ENCODE measurements at places on chromosomes 1 and 21.

DNA sequence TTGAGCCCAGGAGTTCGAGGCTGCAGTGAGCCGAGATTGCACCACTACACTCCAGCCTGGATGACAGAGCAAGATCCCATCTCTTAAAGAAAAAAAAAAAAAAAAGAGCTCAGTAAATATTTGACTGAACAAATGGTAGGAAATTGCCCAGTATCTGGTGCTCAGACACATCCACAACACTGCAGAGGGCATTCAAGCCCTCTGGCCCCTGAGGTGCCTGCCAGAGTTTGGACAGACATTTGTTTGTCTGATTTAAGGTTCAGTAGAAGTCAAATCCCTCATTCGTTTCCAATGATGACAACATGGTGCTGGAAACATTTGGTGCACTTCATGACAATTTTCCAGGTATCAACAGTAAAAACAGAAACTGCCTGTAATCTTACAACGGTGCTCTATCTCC lies 86.6 kb downstream of the HLCS start:
- no peak for DNase-seq

GRCh38 chr1:207944571-207944970 lies 33.6 kb upstream of the CD34 start:
- DNase-seq: peak; percentile 50

GRCh38 chr1:94973309-94973922 lies 46.5 kb upstream of the CNN3 start:
- no peak for DNase-seq

- DNase-seq: no peak
Measured at GRCh38 chr1:15584489-15585363, at the start of gene AGMAT. AGMAT (minus strand) TSS chr1:15585051; CDS start chr1:15584967, 84 bp downstream.

DNA sequence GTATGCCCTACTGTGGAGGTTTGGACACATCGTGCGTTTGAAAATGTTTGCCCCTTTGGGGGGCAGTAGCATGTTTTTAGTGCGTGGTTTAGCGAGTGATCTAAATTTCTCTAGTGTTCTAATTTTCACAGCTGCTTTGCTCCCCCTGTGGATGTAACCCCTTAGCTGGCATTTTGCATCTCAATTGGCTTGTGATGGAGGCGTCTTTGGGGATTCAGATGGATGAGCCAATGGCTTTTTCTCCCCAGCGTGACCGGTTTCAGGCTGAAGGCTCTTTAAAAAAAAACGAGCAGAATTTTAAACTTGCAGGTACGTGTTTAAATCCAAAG lies 836 bp downstream of the CDC7 start:
- no peak for DNase-seq

DNA sequence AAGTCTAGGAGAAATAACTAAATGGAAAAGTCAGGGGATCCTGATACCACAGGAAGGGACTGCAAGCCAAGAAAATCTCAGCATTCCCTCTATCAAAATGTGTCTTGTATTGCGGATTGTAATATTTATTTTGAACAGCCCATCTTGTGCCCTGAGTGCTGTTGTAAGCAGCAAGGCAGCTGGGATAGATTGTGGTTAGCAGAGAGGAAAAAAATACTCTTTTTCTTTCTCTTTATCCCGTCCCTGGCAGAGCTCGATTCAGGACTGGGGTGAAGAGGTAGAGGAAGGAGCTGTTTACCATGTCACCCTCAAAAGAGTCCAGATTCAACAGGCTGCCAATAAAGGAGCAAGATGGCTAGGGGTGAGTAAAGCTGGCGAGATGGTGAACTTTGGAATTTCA lies 1.2 kb downstream of the RGL1 start:
- no peak for DNase-seq

DNA sequence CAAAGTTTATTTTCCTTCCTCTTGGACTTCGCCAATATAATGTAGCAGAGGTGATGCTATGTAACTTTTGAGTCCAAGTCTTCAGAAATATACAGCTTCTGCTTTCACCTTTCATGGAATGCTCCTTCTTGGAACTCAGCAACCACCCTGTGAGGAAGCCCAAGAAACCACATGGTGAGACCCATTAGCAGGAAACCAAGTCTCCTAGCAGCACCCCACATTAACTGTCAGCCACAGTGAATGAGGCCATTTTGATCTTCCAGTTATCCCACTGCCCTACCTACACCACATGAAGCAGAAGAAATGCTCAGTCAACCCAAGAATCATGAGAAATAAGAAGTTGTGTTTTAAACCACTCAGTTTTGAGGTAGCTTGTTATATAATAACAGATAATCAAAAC lies 58.2 kb downstream of the PAPPA2 start:
- no peak for DNase-seq

- DNase-seq: no peak
Measured at GRCh38 chr1:12052997-12053686, 10.0 kb upstream of the TNFRSF8 start.

DNA sequence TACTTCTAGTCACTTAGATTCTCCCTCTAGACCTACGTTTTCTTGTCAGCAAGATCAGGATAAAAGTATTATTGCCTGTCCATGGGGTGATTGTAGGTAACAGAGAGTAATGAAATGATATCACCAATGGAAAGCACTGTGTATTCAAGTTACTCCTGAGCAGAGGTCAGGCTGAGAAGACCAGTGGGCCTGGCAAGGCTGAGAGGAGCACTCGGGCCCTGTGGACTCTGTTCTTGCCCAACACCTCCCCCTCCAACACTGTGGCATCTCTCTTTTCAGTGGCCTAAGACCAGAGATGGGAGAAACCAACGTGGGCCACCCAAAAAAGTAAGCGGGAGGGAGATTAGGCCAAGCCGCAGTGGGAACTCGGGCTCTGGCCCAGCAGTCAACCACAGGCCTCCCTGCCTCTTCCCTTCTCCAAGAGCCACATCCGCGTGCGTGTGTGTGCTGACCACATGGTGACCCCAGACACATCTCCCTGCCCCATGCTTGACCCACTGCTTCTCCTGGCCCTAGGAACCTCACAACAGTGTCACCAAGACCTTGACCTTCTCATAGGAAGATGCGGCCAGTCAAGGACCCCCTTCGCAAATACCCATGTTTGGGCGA lies 12.3 kb downstream of the RORC start:
- no peak for DNase-seq

DNA sequence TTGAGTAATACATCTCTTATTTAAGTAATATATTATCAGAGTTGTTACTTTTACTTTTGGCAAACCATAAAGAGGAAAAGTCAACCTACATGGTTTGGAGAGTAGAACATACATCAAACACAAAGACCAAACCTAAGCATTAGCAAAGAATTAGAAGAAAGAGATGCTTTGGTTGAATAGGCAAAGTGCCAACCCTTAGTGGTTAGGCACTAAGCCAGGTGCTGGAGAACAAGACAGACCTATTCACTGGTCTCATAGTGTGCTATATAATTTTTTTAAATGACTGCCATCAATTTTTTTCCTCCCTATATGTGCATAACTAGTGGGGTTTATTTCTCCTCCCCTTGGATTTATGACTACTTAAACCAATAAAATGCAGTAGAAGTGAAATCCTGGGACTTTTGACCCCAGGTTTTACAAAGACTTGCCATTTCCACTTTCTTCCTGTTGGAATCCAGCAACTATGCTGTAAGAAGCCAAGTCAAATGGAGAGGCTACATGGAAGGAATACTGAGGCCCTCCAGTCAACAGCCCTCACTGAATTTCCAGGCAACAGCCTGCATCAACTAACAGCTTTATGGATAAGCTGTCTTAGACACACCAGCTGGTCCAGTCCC lies 69.8 kb upstream of the HAO2 start:
- DNase-seq: peak; percentile 80

DNA sequence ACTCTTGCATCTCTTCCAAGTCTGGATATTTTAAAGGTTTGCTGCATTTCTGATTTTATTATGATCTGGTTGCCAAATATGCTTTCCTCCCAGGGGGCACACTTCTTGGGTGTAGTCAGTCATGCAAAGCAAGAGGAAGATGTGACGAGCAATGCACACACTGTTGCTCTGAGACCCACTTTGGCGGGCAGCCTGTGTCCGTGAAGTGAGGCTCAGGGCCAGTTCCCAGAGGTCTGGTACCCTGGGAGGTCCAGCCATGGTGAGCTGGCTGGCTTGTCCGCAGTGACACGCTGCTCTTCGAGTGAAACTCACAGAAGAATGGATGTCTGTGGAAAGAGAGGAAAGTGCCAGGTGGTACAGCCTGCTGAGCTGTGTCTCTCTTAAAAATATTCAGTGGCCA lies 52.8 kb upstream of the EDN2 start:
- no peak for DNase-seq

GRCh38 chr1:196550731-196551130 lies 57.5 kb downstream of the KCNT2 start:
- DNase-seq: no peak

DNA sequence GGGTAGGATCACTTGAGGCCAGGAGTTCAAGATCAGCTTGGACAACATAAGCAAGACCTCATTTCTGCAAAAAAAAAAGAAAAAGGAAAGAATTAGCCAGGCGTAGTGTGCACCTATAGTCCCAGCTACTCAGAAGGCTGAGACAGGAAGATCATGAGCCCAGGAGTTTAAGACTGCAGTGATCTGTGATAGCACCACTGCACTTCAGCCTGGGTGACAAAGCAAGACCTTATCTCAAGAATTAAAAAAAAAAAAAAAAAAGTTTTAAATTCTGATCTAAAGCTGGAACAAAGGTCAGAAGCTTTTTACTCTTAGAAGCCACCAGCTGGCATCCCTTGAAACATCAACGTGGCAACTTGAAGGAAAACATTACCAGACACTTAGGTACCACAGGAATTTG lies 45.3 kb downstream of the HENMT1 start:
- no peak for DNase-seq

GRCh38 chr1:43387976-43388599 lies 1.5 kb downstream of the MED8 start:
- DNase-seq: peak; percentile 43

DNA sequence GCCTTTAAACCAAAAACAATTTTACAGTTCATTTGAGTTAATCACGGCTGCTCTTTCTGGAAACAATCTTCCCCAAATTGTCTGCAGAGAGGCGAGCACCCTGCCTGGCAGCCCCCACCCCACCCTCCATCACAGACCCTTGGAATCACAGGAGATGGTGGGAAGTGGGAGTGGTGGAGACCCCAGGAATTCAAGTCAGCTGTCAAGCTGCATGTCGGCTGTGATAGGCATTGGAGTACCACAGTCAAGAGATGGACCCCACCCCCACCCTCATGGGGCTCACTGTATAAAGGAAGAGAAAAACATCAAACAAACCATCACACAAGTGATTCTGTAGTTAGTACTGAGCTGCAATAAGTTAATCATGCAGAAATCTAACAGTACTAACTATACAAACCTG lies 360.4 kb downstream of the MATN1 start:
- no peak for DNase-seq

DNA sequence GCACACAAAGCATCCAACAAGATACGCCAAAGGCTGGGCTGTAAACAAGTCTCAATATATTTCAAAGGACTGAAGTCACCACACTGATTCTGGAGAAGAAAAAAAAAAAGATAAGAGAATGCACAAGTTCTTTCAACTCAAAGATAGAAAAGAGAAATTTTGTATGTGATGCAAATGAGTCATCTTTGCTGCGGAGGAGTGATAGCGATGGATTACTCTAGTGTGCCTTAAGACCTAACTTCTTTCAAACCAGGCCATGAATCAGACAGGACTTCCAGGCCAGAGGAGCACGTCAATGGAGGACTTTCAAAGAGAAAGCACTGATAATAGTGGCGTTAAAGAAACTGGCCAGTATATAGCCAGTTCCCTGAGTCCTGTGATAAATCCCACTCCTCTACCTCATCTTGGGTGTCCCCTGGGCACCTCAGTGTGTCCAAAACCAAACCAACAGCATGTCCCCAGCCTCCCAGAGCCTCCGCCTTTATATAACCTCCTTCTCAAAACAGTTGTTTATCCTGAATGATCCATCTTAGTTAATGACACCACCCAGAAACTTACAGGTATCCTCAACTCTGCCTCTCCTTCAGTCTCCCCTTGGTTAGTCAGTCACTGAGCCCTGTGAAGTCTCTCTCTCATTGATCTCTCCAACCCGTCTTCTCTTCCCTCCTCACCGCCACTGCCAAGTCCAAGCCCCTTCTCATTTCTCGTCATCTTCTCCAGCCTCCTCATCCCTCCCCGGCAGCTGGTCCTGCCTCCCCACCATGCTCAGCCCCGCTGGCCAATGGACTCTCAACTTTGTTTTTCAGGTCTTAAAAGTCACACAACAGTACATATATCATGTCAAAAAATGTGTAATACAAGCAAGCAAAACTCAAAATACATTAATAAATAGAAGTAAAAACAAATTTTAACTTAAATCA lies 47.2 kb upstream of the IFFO2 start:
- no peak for DNase-seq

Measured in mammary epithelial cell (primary cell).